ENCODE measurements at places on chromosomes 7 and 10. TPM values are rescaled to one million over a fixed set of nuclear protein-coding genes. Genes with fewer than 3 reads are reported as not detected.

The TSPAN15 gene
- total RNA-seq: 0.66 TPM

DNA sequence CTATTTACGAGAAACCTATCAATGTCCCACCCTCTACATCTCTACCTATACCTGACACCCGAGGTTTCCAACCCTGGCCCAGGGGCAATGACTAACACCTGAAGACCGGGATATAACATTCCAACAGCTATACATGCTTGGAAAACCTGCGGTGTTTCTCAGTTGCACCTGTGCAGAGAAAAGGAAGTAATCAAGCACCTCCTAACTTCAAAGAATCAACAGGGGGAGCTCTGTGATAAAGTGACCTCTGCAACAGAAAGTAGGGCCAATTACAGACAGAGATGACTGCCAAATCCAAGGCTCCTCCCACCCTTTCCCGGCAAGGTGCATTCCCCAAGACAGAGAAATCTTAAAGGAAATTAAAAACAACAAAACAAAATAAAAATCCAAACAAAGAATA is 41.3 kb downstream of the CCDC6 start:
- H3K4me3 ChIP-seq: peak overlapping the region; percentile 43
- peak overlapping the region; percentile 40 for H3K27ac ChIP-seq
- H3K36me3 ChIP-seq: peaks cover 18% of the 10 kb centered on the region
- DNase-seq: no peak

The SH3PXD2A gene
- 10.2 TPM for total RNA-seq

DNA sequence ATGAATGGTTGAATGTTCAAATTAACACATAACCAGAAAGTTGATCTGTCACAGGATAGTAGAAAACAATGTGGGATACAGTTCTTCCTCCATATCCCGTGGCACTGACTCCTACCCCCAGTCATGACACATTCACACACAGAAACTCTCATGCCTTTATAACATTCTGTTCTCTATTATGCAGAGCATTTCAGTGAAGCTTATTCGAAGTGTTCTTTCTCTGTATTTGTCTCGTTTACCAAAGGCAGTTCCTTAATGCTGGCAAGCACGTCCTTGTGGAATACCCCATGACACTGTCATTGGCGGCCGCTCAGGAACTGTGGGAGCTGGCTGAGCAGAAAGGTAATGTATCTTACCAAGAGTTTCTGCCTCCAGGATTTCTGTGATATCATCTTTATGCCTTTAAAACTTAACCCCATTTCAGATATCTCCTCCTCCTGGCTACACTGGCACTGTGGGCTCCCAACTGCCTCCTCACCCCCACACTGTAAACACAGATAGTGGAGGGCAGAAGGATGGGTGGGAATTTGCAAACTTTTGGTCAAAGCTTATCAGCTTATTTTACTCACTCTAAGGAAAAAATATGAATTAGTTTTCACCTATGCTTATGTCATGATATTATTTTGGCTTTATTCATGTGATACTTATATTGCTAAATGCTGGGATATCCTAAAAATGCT is 34.1 kb downstream of the BLVRA start:
- H3K4me3 ChIP-seq: no peak overlapping the region
- DNase-seq: no peak
- peaks cover 2% of the 10 kb centered on the region for H3K4me1 ChIP-seq
- H3K27me3 ChIP-seq: no peaks in the 10 kb centered on the region
- no peak overlapping the region for H3K27ac ChIP-seq

- peaks cover 20% of the 10 kb centered on the region for H3K36me3 ChIP-seq
- peak overlapping the region; percentile 82 for H3K27ac ChIP-seq
- peak overlapping the region; percentile 67 for H3K4me3 ChIP-seq
Observed at GRCh38 chr10:932589-932988, 1.1 kb upstream of the LARP4B start.

The PRLHR gene
- not detected for total RNA-seq

GRCh38 chr10:22334414-22335172 is 10.7 kb upstream of the SPAG6 start:
- peak overlapping the region; percentile 72 for H3K4me3 ChIP-seq
- DNase-seq: no peak
- H3K4me1 ChIP-seq: peaks cover 31% of the 10 kb centered on the region
- H3K36me3 ChIP-seq: peaks cover 18% of the 10 kb centered on the region
- H3K27me3 ChIP-seq: peaks cover 68% of the 10 kb centered on the region
- no peak overlapping the region for H3K27ac ChIP-seq
